ENCODE measurements at places on chromosomes 1 and 21. TPM values are rescaled to one million over a fixed set of nuclear protein-coding genes. Genes with fewer than 3 reads are reported as not detected.

GPX7 gene
- total RNA-seq, result not detected

CNIH3 gene
- 0.62 TPM for total RNA-seq

PGLYRP3 gene
- not detected for total RNA-seq

FMN2 gene
- 5.8 TPM for total RNA-seq

ATXN7L2 gene
- total RNA-seq, result 2.3 TPM

PRPF38B gene
- 22.8 TPM for total RNA-seq

TRAF3IP3 gene
- total RNA-seq, result not detected

DNASE2B gene
- total RNA-seq, result not detected

HTR1D gene
- total RNA-seq, result 14.7 TPM

PDZK1IP1 gene
- 7.9 TPM for total RNA-seq

DISC1 gene
- total RNA-seq, result 0.34 TPM

PTPN14 gene
- total RNA-seq, result 10.4 TPM

IFNLR1 gene
- total RNA-seq, result 1.0 TPM

KLHDC8A gene
- 0.58 TPM for total RNA-seq

CD34 gene
- total RNA-seq, result not detected

CDC14A gene
- total RNA-seq, result 2.3 TPM

RIPPLY3 gene
- 0.73 TPM for total RNA-seq

RNF186 gene
- not detected for total RNA-seq

ACTA1 gene
- not detected for total RNA-seq

STPG1 gene
- 6.7 TPM for total RNA-seq

ARHGAP29 gene
- total RNA-seq, result 20.2 TPM

BRDT gene
- not detected for total RNA-seq

DSTYK gene
- total RNA-seq, result 11.1 TPM

RAD54L gene
- 13.7 TPM for total RNA-seq

CAMSAP2 gene
- 22.8 TPM for total RNA-seq

HSPA6 gene
- 3.7 TPM for total RNA-seq

ELF3 gene
- 265 TPM for total RNA-seq

SYCP1 gene
- total RNA-seq, result not detected

SPRR2G gene
- total RNA-seq, result not detected

CRNN gene
- not detected for total RNA-seq

PTPN22 gene
- not detected for total RNA-seq

FAM72C gene
- total RNA-seq, result 6.1 TPM

OR6K3 gene
- not detected for total RNA-seq

INSRR gene
- not detected for total RNA-seq

LCE2A gene
- not detected for total RNA-seq

KIF2C gene
- 40.5 TPM for total RNA-seq

CFAP126 gene
- not detected for total RNA-seq

FCRLA gene
- not detected for total RNA-seq

CRP gene
- not detected for total RNA-seq

S100A7 gene
- total RNA-seq, result not detected

LYPD8 gene
- not detected for total RNA-seq

PWP2 gene
- 1.7 TPM for total RNA-seq

PAQR6 gene
- 3.8 TPM for total RNA-seq

KCNJ10 gene
- total RNA-seq, result not detected

SLC44A5 gene
- 0.07 TPM for total RNA-seq

SUSD4 gene
- total RNA-seq, result 0.38 TPM

REN gene
- not detected for total RNA-seq

LCA5L gene
- 1.7 TPM for total RNA-seq

SEMA6C gene
- 0.72 TPM for total RNA-seq

TRIM17 gene
- total RNA-seq, result not detected

IL24 gene
- total RNA-seq, result 0.22 TPM

CROCC gene
- 7.2 TPM for total RNA-seq

THRAP3 gene
- total RNA-seq, result 55.6 TPM

Data from A549 treated with DMSO at 1 μM for 4 hours (cell line).